Activated CD8-positive, alpha-beta memory T cell treated with anti-CD3 and anti-CD28 coated beads for 1 hour (primary cell): ENCODE measurements at places on chromosomes 11 and 22.
A peak's percentile ranks its signal among the peaks of the same experiment; 100 is the strongest.

DNA sequence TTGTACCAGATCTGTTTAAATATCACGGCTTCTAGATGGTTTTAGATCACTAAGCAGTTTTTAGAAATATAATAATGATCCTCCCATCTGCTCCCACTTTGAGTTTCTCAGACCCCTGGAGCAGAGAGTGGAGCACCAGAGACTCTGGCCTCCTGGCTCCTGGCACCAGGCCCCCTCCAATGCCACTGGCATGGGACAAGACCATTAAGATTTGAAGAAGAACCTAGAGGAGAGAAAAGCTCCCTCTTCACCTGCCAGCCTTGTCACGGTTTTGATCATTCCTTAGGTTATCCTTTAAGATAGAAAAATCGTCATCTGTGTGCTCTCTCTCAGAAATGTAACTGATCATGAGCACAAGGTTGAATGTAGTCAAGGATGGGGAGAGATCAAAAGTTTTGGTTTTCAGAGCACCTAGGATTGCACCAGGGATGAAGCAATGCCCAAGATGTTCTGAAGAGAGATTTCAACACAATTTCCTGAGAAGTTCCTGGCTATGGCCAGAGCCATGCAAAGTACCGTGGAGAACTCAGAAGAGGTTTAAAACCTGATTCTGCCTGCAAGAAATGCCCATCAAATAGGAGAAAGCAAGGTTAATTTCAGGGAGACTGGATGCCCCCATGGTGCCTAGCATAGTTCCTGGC lies 22.2 kb downstream of the IL10RA start:
- DNase-seq, result no peak

DNA sequence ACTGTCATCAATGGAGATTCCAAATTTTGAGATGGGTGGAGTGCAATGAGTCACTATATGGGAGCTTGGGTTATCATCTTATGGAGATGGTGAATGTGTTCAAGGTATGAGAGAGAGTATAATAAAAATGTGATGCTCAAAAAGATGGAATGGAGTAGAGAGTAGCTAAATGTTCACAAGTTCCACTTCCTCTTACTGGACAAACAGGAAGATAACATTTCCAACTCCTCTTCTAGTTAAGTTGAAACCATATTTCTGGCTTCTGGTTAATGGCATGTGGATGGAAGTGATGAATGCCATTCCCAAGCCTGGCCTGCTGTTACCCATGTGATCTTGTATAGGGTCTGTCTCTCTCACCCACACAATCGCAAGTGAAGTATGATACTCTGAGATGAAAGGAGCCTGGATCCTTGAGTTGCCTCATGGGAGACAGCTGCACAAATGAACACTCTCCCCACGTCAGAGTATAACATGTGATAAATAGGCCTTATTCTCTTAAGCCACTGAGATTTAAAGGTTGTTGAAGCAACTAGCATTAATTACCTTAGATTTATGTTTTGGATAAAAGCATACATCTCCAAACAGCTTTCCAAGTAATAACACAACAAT lies 111.0 kb downstream of the RAB38 start:
- no peak for DNase-seq

DNA sequence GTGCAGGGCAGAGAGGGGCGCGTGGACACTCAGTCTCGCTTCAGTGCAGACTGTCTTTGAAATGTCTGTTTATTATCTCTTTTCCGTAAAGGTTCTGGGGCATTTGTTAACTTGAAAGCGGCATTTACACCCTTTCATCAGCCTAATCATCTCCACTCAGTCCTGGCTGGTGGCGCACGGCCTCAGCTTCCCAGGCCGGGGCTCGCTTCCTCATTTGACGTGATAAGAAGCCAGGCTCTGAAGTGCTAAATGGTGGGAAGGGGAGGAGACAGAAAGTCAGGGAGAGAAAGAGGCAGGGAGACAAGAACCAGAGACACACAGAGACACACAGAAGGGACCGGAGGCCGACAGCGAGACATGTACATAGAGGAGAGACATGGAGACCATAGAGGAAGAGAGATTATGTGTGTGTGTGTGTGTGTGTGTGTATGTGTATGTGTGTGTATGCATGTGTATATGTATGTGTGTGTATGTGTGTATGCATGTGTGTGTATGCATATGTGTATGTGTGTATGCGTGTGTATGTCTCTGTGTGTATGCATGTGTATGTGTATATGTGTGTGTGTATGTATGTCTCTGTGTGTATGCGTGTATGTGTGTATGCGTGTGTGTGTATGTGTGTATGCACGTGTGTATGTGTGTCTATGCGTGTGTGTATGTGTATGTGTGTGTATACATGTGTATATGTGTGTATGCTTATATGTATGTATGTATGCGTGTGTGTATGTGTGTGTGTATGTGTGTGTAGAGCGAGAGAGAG lies 101.5 kb downstream of the ST3GAL4 start:
- no peak for DNase-seq

GRCh38 chr11:44727373-44728287 lies 868 bp downstream of the TSPAN18 start:
- peak; percentile 44 for DNase-seq

- DNase-seq, result no peak
Observed at GRCh38 chr11:47261291-47261800, 3.5 kb downstream of the NR1H3 start.

GRCh38 chr11:961921-962320 lies 36.3 kb downstream of the AP2A2 start:
- DNase-seq, result no peak
